Stimulated activated CD4-positive, alpha-beta T cell treated with anti-CD3 and anti-CD28 coated beads, Interleukin-1b, Interleukin-23, amount 100 ng/mL, for 48 hours (primary cell): ENCODE measurements at places on chromosomes 4 and X.

GRCh38 chr4:39415678-39416283 lies 9.1 kb downstream of the KLB start:
- DNase-seq = no peak

GRCh38 chr4:90099812-90100211 lies 27.4 kb upstream of the CCSER1 start:
- DNase-seq = no peak

- DNase-seq = no peak
These were observed 125.1 kb upstream of the PSAPL1 start for GRCh38 chr4:7559741-7560395.

- no peak for DNase-seq
These were observed 102.9 kb upstream of the PAQR3 start for GRCh38 chr4:79042079-79042674.

GRCh38 chr4:8307714-8308113 lies 38.2 kb downstream of the HTRA3 start:
- DNase-seq = no peak

GRCh38 chrX:9643807-9644206 lies 121.8 kb downstream of the GPR143 start:
- no peak for DNase-seq

- no peak for DNase-seq
These were observed 66.8 kb downstream of the AFF2 start for GRCh38 chrX:148567229-148567628.

DNA sequence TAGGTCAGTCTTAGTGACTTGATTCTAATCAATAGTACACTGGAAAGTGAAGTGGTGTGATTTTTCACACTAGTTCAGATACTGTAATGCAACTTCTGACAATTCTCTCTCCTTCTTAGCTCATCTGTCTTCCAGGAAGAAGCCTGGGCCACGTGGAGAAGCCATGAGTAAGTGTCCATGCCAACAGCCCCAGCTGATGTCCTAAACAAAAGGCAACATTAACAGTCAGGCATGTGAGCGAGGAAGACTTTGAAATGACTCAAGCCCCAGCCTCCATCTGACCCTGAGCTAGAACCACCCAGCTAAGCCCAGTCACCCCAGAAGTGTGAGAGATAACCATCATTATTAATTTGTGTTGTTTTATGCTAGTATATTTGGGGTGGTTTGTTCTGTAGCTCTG lies 115.7 kb upstream of the MAGEB16 start:
- DNase-seq = no peak

- DNase-seq = no peak
These were observed 61.8 kb downstream of the MAGED1 start for GRCh38 chrX:51955200-51955599.

DNA sequence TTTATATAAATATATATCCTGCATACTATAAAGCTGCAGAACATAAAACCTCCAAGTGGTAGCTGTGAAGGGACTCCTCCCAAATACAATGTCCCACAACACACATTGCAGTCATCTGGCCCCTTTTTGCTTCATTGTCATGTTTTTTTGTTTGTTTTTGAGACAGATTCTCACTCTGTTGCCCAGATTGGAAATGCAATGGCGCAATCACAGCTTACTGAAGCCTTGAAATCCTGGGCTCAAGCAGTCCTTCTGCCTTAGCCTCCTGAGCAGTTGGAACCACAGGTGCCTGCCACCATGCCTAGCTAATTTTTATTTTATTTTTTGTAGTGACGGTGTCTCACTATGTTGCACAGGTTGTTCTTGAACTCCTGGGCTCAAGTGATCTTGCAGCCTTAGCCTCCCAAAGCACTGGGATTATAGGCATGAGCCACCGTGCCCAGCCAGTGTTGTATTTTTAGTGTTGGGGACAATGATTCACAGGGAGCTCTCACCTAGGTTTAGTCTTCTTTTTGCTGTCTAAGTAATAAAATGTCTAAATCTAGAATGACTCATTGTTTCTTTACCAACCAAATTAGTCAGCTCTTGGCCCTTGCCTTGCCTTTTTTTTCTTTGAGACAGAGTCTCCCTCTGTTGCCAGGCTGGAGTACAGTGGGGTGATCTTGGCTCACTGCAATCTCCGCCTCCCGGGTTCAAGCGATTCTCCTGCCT lies 24.0 kb upstream of the XIAP start:
- peak; percentile 46 for DNase-seq

DNA sequence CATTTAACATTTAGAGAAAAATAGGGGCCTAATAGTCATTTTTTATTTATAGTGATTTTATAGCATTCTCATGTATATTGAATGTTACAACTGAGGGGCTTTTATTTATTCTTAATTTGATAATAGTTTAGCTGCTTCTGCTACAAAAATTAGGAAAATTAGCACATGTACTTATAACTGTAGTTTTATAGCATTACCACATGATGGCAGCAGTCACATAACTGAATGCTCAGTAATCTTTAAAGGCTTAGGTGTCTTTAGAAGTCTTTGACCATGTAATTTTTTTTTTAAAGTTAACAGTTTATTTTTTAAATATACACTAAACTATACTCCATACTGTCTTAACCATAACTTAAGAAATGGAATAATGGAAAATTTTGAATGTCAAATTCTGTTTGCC lies 136.6 kb downstream of the STAG2 start:
- DNase-seq = no peak

DNA sequence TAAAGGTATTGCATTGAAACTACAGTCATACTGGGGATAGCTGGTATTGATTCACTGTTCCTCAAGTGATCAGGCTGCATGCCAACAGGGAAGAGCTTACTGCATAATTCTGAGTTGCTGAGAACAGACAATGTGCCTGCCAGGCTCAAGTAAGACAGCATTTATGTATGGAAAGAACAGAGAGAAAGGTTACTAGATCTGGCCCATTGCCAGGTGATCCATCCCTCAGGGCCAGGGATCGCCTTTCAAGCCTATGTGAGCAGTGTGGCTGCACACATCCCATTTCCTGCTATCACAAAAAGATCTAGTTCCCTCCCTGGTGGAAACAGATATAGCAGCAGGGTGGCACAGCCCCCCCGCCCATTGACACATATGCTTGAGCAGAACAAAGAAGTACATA lies 254.0 kb downstream of the TMA16 start:
- DNase-seq = no peak

- no peak for DNase-seq
These were observed 46.0 kb downstream of the EIF2S3 start for GRCh38 chrX:24100713-24101112.

DNA sequence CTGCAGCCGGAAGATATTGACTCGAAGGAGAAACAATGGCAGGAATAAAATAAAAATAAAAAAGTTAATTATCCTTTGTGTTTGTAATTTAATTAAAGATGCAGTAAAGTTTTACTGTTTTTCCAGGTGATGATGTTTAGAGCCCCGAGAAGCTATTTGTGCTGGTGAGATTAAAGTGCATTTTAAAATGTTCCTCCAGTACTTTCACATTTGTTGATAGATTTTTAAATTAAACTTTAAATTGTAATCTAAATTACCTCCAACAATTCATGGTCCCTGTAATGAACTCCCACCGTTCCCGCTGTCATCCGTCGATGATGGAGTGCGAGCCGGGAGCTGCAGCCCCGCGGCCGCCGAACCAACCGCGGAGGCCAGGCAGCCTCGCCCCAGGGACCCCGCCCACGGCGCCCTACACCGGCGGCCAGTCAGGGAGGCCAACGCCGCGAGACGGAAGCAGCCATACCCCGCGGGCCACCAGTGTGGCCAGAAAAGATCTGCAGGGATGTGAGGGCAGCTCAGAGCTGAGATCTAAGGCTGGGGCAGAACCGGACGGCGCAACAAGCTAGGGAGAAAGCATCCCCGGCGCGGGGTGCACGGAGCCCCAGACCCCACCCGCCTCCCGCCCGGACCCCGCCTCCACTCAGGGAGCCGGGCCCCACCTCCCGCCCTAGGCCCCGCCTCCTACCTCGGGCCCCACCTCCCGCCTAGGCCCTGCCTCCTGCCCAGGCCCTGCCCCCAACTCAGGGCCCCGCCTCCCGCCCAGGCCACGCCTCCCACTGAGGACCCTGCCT lies 104.0 kb downstream of the FAM53A start:
- peak; percentile 96 for DNase-seq

DNA sequence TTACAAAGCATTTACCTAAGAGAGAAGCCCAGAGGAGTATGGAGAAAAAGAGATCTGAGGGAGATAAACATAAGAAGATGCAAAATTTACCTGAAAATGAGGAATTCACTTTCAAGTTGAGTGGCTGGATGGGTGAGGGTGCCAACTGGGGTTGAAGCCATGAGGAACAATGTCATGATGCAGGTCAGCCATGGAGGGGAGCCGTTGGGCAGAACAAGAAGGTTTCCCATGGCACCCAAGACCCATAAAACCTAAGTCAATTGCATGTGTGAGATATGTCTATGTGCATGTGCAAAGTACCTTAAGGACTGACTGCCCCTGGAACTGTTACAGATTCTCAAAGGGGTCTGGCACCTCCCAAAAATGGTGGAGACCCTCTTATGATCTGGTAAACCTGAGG lies 46.6 kb upstream of the PRRG1 start:
- DNase-seq = no peak

- DNase-seq = no peak
These were observed 383.7 kb upstream of the FAM241A start for GRCh38 chr4:111761531-111761930.

GRCh38 chrX:40855411-40855810 lies 120.1 kb upstream of the MED14 start:
- DNase-seq = no peak

- DNase-seq = no peak
These were observed 3.1 kb upstream of the FGFR3 start for GRCh38 chr4:1790005-1790404.

DNA sequence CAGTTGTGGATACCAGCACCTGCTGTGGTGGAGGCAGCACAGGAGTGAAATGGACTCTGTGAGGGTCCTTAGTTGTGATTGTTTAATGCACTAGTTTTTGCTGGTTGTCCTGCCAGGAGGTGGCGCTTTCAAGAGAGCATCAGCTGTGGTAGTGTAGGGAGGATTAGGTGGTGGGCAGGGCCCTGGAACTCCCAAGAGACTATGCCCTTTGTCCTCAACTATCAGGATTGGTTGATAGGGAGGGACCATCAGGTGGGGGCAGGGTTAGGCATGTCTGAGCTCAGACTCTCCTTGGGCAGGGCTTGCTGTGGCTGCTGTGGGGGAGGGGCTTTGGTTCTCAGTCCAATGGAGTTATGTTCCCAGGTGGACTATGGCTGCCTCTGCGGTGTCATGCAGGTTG lies 121.9 kb downstream of the RRAGB start:
- no peak for DNase-seq

GRCh38 chr4:5568931-5569330 lies 139.4 kb downstream of the EVC2 start:
- no peak for DNase-seq

DNA sequence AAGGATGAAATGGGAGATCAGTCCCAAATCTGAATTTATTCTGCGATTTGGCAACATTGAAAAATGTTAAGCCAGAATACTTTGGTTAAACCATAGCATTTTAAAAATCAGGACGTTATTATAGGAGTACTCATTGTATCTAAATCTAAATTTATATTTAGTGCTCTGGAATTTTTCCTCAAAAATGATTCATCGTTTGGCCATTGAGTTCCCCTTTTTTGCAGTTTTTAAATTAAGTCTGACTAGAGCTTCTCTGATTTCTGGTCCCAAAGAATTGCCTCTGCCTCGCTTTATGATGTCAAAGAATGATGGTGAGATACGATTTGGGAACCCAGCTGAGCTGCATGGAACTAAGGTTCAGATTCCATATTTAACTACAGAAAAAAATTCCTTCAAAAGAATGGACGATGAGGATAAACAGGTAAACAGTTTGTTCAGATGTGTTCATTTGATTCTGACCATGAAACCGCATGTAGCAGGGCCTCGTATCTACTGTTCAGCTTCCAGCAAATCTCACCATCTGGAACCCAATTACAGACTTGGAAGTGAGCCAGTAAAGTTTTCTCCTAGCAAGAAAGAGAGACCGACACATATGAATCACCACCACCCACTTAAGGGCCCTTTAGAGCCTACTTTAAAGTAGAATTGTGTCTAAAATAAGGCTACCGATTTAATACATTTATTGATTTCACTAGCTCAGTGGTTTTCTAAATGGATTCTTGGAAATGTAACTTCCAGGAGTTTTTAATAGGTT lies 75.6 kb downstream of the REPS2 start:
- no peak for DNase-seq

- DNase-seq = no peak
These were observed 605.1 kb downstream of the BCOR start for GRCh38 chrX:39492497-39493162.
